ENCODE measurements at places on chromosomes 6 and 20.

DNA sequence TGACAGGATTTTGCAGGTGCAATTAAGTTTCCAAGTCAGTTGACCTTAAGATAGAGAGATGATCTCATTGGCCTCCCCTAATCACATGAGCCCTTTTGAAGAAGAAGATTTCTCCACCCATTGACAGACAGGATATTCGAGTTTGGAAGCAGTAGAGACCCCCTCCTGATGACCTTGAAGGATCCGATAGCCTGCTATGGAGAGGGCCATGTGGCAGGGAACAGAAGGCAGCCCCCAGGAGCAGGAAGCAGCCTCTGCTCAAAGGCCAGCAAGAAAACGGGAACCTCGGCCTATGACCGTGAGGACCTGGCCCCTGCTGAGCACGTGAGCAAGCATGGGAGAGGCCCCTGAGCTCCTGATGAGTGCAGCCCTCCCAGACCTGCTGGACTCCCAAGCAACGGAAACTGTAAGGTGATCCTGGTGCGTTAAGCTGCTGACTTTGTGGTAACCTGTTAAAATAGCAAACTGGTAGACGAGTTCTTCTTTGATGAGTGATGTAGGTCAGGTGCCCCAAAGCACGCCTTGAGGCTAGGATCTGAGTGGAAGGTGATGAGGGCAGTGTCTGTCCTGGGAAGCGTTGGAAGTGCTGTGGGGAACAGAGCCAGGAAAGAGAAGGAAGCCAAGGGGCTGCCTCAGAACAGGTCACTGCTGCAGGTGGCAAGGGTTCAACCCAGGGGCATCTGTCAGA is 18.5 kb upstream of the TUBB2A start:
- DNase-seq: no peak

DNA sequence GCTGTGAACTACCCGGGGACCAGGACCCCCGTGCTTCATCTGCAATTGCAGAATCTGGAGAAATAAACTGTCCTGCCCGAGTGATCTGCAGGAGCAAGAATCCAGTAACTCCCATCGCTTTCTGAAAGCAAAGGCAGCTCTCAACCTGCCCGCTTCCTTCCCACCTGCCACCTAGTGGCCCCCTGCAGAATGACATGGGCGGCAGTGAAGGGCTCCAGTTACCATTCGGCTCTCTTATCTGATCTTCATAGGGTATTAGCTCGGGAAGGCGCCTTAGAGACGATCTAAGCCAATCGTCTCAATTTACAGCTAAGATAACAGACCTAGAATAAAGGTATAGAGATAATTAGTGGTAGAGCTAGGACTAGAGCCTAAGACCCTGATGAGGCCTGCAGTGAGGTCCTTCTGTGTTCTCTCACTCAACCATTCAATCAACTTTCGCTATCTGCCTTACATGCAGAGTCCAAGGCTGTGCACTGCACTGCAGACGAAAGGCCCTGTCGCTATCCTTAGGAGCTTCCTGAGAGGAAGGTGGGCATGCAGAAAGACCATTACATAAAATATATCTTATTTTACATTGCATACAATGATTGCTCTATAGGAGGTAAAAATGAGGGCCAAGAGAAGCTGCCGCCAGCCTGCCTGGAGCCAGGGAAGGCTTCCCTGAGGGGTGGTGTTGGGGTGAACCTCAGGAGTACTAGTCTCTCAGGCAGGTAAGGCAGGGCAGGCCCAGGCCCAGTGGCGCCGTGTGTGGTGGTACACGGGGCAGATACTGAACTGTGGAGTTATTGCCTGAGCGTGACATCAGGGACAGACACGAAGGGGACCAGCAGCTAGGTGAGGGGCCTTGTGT is 7.1 kb upstream of the PSMG4 start:
- peak; percentile 83 for DNase-seq

DNA sequence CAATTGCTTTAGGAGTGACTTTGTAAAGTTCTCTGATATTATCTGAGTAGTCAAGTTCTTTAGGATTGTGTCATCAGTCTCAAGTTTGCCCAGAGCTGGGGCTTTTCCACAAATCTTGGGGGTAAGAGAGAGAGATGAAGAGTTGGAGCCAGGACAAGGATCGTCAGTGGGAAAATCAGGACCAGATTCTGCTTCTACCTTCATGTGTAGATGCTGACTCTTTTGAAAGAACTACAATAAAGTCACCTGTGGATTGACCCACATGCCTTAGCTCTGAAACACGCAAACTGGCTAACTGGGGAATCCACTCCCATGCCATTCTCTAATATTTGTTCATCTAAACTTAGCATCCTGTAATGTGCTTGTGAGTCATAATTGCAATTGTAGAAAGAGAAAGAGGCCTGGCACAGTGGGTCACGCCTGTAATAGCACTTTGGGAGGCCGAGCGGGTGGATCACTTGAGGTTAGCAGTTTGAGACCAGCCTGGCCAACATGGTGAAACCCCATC is 15.6 kb upstream of the BICRAL start:
- no peak for DNase-seq

GRCh38 chr6:144729502-144729901 is 444.4 kb downstream of the UTRN start:
- DNase-seq: no peak

- no peak for DNase-seq
Measured at GRCh38 chr20:13299401-13299800, 78.3 kb downstream of the ISM1 start.

DNA sequence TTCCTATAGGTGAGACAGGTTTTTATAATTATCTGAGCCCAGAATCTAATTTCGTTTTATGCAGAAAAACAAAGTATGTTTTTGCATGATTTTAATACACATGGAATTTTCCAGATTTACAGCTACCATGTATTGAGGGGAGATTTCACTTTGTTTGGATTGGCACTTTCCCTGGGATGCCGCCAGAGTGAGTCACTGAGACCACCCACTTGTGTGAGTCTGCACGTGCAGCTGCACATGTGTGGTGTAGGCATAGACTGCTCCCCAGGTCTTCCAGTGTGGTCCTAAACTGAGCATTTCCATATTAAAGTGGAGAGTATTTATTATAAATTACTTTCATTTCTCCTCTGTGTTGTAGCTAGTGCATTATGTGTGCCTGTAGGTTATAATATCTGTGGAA is 186.8 kb downstream of the UBE3D start:
- DNase-seq: no peak

DNA sequence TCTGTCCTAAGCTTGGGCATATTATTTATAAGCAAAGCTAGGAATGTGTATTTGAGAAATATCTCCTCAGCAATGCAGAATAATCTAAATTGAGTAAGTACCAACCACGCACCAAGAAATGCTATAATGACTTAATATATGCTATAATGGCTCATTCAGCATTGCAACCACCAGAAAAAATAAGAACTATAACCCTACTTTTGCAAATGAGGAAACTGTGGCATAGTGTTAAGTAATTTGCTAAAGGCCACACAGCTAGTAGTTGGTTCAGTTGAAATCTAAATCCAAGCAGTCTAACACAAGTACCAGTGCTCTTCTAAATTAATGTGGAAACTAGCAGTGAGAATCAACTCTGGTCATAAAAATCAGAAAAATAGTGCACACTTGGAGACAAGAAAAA is 35.7 kb downstream of the HBS1L start:
- no peak for DNase-seq

DNA sequence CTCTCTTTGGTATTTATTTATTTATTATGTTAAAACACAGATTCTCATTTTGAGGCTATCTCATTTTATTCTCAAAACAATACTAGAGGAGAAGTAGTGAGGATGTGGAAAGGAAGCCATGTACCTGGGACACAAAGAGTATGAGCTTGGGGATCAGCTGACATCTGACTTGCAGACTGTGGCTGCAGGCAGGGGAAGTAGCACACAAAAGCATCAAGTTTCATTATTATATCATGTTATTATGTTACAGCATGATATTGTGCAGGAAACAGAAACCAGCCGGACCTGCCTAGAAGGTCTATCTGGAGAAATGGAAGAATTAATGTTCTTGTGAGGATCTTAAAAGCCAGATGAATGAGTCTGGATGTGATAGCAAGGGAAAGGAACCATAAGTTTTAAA is 248.2 kb downstream of the KHDC1L start:
- DNase-seq: no peak

DNA sequence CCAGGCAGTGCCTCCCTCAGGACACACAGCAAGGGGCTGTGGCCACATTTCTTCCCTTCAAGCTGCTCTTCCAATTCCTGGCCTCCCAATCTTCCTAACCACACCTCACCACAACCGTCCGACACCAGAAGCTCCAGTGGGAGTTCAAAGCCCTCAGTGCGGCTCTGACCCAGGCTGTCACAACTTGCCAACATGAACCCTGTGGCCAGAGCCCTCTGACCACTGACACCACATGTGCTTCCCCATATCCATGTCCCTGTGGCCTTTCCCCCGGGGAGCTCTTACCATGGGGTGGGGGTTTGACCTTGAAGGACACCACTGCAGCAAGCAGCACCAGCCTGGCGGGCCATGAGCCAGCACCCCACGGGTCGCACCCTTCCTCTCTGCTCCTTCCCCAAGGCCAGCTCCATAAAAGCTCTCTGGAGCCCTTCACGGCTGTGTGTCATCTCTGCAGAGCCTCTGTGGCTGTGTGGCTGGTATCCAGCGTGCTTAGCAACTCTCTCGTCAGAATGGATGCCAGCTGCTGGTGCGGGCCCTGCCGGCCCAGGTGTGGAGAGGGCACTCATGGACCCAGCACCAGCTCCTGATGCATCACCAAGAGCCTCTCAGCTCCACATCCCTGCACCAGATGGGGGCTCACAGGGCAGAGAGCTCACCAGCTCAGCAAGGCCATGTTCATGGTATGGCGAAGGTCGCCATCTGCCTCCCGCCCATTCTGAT is 106.1 kb downstream of the PSMB1 start:
- DNase-seq: no peak

GRCh38 chr6:111614833-111615582 is 9.3 kb upstream of the TRAF3IP2 start:
- DNase-seq: no peak

- DNase-seq: no peak
Measured at GRCh38 chr20:51573576-51574243, 31.2 kb upstream of the NFATC2 start.

DNA sequence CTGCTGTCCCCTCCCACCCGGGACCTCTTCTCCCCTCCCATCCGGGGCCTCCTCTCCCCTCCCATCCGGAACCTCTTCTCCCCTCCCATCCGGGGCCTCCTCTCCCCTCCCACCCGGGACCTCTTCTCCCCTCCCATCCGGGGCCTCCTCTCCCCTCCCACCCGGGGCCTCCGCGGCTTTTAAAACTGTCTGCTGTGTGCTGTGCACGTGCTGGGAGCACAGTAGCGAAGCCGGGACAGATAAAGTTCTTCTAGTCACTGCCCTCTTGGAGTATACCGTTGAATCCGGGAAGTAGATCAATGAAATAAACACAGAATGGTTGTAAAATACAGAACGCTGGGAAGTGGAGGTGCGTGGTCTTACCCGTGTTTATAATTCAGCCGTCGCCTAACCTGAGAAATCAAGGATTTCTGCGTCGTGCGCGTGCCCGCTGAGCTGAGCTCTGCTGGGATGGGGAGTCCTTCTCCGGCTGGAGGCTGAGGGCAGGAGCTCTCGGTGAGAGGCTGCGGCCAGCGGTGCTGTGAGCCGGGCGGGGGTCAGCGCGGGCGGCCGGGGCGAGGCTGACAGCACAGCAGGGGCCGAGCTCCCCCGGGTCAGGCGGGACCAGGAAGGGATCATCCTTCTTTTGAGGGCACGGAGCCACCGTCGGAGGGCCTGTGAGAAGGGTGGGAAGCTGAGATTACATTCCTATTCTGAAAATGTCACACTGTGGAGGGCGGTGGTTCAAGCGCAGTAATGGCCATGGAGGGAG is 19.6 kb upstream of the KIF25 start:
- DNase-seq: no peak

Measured in stimulated activated CD4-positive, alpha-beta T cell treated with anti-CD3 and anti-CD28 coated beads, Interleukin-4, amount 100 ng/mL, for 24 hours (primary cell).